ENCODE measurements at places on chromosomes 3 and 15. TPM values are rescaled to one million over a fixed set of nuclear protein-coding genes. Genes with fewer than 3 reads are reported as not detected.

Gene RASGRP1
- total RNA-seq, result 9.5 TPM

Gene TRIM71
- total RNA-seq, result not detected

DNA sequence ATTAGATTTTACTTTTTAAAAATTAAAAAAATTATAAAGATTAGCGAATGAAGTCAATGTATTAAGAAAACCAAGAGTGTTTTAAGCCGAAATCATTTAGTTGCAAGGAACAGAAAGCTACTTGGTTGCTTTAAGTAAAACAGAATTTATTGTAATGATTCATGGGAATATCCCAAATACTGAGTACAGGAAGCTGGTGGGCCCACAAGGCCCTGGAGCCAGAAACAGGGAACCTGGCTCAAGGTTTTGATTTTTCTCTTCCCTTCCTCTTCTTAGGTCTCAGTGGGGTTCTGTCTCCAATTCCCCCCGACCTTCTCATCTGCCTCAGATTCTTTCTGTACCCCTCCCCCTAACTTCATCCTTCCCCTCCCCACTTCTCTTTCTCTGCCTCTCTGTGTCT is 229.0 kb downstream of the TLE3 start:
- DNase-seq, result no peak

GRCh38 chr15:74425630-74426029 is 8.1 kb downstream of the SEMA7A start:
- no peak for DNase-seq

DNA sequence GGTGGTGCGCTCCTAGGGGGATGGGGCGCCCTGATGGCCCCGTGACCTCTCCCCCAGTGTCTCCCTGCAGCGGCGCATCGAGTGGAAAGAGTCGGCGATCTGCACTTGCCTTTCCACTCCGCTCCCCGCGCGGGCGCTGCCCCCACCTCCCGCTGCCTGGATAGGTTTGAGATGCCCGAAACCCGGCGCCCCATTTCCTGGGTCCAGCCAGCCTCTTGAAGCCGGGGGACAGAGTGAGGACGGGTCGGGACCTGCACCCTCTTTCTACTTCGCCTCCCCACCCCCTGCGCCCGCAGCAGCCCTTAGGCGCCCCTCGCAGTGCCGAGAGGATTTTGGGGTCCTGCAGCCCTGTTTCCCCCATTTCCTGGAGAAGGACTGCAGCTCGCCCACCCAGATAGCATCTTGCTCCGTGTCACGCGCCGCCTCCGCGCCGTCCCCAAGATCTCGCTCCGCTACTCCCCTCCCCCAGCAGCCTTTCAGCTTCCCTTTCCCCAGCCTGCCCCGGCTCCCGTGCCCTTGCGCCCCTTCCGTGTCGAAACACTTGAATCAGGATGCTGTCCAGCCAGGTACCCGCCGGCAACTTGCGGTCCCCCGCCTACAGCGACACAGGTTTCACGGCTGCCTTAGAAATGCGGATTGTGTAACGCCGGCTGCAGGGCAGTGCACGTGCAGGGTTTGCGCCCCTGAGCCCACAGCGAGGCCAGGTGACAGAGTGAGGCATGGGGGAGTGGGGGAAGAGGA is 519 bp downstream of the ABHD6 start:
- DNase-seq, result peak; percentile 18

Data from fibroblast of villous mesenchyme (primary cell).